ENCODE measurements at places on chromosomes 6 and 20.

GRCh38 chr6:31683591-31683990 is 2.7 kb upstream of the LY6G5C start:
- DNase-seq = no peak

DNA sequence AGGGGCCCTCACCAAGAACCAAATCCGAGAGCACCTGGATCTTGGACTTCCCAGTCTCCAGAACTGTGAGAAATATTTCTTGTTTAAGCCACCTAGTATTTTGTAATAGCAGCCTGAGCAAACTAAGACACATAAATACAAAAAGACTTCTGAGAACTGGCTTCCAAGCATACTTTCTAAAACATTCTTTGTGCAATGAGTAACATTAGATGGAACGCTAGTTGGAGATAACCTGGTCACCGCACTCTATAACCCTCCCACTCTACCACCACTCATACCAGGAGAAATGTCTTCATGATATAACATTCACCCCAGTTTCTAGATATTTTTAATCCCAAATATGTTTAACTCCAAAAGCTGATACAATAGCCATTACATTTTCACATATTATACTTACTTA is 169.5 kb upstream of the THEMIS start:
- no peak for DNase-seq

- DNase-seq = no peak
These were observed 70.4 kb upstream of the SIRPA start for GRCh38 chr20:1824834-1825233.

- peak; percentile 76 for DNase-seq
These were observed 12.8 kb upstream of the BPI start for GRCh38 chr20:38290829-38291814.

- peak; percentile 67 for DNase-seq
These were observed 148.3 kb upstream of the AFDN start for GRCh38 chr6:167678102-167679101.
